ENCODE measurements at places on chromosomes 1 and 21.

DNA sequence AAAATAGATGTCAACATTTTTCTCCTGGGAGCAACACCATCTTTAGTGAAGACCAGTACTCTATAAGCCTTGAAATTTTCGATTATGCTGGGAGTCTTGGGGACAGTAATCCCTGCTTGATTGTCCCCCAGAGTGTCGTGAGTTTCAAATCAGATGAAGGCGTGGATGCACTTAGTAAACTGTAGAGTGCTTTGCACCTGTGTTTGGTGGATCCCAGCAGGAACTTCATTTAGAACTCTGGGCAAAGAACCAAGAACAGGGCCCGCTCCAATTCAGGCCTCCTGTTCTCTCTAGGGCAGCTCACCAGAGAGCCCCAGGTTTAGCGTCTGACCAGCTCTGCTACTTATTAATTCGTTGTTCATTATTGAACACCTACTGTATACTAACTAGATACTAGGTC, 1.5 kb downstream of the GPX7 start:
- DNase-seq, result no peak

DNA sequence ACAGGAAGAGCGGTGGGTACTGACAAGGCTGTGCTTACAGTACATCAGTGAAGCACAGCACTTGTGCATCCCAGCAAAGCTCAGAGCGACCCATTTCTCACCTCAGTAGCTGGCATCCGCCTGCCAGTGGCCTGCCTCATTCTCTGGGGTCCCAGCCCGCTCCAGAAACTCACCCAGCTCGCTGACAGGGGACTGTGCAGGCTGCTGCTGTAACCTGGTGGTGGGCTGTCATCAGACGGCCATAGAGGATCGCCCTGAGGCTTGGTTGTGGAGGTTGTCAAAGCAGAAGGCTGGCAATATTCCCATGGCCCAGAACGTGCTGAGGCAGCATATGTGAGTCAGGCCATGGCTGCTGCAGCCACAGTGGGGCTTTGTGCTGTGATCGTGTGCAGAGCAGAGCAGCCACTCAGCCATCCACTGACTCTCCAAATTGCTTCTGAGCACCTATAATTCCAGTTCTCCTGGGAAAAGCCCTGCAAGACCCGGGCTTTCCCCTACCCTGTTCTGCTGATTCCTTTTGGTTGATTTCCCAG, 13.6 kb upstream of the GPR137B start:
- no peak for DNase-seq

GRCh38 chr1:70411360-70411844, 334 bp downstream of the CTH start:
- no peak for DNase-seq

GRCh38 chr1:204446413-204447111, 34.9 kb upstream of the PPP1R15B start:
- DNase-seq, result peak; percentile 74

GRCh38 chr1:165927169-165927568, 99.8 kb downstream of the UCK2 start:
- no peak for DNase-seq

GRCh38 chr21:38039841-38040240, 123.6 kb upstream of the KCNJ6 start:
- no peak for DNase-seq

- peak; percentile 49 for DNase-seq
Observed at GRCh38 chr1:8349961-8350360, 32.0 kb downstream of the SLC45A1 start.

DNA sequence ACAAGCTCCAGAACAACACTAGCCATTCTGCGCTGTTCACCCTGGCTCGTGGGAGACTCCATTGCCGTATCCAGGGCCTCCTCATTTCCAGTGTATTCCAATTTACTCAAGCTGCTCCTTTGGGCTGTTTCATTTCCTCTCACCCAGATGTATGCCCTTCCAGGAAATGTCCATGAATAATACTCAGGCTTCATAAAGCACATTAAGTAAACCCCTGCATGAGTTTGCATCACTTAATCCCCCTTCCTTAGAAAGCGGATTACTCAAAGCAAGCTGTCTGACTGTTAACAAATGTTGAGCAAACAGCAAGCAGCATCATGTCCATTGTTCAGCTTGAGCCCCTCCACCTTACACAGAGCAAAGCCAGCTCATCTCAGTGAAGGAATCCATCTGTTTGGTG, 403.6 kb upstream of the PBX1 start:
- DNase-seq, result no peak

GRCh38 chr1:216178281-216178680, 245.0 kb downstream of the USH2A start:
- DNase-seq, result no peak

DNA sequence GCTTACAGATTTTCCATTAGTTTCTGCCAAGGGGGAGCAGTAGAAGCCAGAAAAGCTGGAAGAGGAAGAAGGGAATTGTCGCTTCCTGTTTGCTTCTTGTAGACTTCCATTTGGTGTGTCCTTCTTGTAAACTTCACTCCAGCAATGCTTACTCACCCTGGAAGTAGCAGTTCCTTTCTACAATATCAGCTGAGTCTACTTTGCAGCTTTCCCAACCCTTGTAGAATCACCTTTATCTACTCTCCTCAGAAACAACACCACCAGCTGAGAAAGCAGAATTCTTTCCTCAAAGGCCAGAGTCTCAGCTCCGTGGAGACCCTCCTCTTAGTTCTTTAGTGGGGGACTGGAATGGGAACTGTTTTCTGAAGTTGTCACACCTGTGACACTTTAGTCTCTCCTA, 1136.7 kb upstream of the TMPRSS15 start:
- no peak for DNase-seq

DNA sequence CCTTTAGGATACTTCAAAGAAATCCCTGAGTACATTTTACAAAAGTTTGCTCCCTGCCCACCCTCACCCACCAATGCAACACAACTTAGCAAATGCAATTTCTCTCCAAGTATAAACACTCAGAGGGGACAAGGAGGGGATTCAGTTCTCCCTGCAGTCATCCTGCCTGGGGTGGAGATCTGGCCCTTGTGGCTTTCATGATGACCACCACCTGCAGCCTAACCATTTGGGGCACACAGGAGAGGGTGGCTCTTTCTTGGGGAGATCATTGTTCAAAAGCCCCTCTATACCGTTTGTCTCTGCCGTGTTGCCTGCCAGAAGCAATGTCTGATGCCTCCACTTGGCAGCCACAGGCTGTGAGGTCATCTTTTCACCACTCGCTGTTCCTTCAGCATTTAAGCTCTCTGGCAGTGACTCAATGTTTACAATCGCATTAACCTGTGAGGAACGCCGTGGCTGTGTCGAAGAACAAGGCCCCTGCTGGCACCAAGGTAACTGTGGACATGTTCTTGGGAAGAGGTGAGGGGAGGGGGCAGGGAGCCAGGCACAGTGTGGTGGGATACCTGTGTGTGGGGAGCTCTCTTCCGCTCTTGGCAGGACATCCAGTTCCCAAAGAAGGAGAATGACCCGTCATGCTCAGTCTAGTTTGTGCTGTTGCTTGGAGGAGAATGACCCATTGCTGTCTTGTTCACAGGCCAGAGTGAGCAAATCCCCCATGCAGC, 103.9 kb upstream of the DUSP10 start:
- DNase-seq, result peak; percentile 79

GRCh38 chr1:117834416-117834815, 95.0 kb downstream of the GDAP2 start:
- DNase-seq, result no peak

- DNase-seq, result no peak
Observed at GRCh38 chr21:29330797-29331196, 32.1 kb downstream of the BACH1 start.

- DNase-seq, result no peak
Observed at GRCh38 chr1:21292984-21293536, 2.8 kb upstream of the ECE1 start.

DNA sequence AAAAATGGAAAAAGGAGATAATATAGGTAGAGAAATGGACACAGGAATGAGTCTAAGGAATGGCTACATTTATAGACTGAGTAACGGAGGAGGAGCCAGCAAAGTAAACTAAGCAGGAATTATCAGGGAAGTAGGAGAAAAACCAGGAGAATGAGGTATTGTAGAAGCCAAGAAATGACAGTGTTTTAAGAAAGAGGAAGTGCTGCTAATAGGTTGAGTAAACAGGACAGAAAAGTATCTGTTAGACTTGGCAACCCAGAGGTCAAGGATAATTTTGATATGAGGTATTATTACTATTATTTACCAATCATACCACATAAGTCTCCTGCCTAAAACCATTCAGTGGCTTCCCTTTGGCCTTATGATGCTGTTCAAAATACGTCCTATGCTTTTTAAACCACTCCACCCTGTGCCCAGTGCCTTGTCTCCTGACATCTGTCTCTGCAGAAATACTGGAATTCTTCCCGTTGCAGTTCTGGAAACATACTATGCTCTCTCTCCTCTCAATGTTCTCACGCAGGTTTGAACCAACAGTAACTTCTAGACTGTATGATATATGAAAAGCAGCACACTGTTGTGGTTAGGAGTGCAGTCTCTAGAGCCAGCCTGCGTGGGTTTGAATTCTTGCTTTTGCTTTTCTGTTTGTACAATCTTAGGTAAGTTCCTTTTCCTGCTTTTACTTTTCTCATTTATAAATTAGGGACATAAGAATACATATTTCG, 24.6 kb upstream of the NEK7 start:
- no peak for DNase-seq

DNA sequence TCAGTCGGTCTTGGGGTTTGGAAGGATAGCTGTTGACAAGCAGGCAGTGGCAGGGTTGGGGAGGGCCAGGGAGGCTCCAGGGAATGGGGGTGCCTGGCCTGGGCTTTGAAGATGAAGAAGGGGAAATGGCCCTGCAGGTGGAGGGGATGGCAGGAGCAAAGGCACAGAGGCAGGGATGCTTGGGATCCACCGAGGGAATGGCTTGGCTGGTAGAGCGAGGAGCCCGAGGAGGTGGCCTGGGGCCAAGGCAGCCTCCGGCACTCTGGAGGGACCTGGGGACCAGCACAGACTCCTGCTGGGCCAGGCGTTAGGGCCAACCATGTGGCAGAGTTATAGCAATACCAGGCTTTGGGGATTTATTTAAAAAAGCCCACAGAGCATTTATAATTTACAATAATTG, 62.9 kb upstream of the EDN2 start:
- DNase-seq, result no peak

GRCh38 chr1:229030630-229031029, 240.3 kb upstream of the RAB4A start:
- DNase-seq, result no peak

DNA sequence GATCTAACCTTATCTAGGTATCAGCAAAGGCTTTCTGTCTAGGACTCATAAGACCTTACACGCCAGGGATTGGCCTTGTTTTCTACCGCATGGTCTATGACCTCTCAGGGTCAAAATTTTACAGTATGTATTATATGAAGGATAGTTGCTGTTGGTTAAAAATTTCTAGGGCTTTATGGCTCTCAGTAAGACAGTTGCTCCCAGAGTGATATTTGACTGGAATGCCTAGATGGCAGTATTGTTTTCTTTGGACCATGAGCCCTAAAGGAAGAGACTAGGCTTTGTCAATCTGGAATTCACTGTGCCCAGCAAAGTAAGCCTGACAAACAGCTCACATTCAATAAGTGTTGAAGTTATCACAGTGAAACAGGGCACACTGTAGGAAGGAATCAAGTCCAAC, 37.6 kb downstream of the C1orf87 start:
- no peak for DNase-seq

- no peak for DNase-seq
Observed at GRCh38 chr1:100469578-100469977, 68.4 kb upstream of the GPR88 start.

GRCh38 chr1:62198069-62198780, 3.6 kb downstream of the L1TD1 start:
- DNase-seq, result no peak

DNA sequence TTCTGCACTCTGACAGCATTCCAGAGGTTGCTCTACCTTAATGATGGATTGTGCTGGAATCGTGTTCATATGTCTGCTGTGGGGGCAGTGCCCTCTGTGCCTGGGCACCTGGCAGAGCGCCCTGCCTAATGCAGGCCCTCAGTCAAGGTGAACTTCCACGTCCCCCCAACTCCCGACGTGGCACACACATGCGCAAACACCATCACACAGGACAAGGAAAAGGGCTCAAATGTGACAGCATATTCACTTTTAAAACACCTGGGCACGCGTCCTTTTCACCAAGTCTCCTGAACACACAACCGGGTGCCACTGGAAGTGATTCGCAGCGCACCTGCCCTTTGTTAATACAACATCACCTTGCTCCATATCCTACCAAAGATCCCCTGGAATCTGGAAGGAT, 11.7 kb downstream of the TPRG1L start:
- DNase-seq, result no peak

DNA sequence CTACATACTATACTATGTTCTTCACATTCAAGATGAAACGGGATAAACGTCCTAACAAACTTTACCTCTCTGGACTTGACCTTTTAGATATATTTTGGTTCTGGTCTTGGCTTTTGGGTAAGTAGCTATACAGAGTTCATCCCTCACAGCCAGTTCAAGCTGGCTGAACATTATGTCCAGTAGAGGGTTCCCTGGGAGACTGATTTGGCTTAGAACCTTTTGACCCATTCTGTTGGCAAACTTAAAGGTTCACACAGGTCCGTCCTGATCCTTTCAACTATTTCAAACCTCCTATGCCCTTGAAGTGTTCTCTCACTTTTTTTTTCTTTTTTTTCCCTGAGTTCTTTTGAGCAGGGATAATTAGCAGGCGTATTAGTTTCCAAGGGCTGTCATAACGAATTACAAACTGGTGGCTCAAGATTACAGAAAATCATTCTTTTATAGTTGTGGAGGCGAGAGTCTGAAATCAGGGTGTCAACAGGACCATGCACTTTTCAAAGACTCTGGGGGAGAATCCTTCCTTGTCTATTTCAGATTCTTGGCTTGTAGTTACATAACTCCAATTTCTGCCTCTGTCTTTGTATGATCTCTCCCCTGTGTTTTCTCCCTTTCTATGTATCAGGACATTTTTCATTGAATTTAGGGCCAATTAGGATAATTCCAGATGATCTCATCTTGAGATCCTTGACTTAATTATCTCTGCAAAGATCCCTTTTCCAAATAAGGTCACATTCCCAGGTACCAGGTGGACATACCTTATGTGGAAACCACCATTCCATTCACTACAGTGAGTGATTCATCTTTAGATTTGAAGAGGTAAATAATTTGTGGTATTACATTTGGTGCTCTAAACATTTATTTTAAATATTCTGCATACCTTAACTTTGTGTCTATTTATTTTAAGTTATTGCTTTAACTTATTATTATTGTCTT, 257.4 kb upstream of the USP25 start:
- DNase-seq, result no peak

DNA sequence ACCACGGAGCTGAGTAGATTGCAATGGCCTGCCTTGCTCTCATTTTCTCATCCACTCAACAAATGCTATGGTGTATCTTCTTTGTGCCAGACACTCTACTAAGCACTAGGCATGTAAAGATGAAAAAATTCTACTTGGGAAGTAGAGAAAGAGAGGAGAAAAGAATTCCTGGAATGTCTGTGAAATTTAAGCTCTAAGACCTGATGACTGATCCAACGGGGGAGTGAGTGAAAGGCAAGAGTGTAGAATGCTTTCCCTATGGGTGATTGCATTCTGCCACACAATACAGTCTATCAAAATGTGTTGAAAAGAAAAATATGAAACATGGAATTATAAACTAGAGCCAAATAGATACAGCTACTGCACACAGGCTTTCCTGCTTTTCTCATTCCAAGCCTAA, 82.3 kb downstream of the CYYR1 start:
- peak; percentile 1 for DNase-seq

GRCh38 chr1:156958247-156958714, 37.8 kb downstream of the LRRC71 start:
- DNase-seq, result no peak

- peak; percentile 85 for DNase-seq
Observed at GRCh38 chr1:33152685-33153432, 29.0 kb downstream of the TRIM62 start.

- DNase-seq, result peak; percentile 35
Observed at GRCh38 chr1:167663002-167663772, 33.2 kb downstream of the RCSD1 start.
